SW 1271 (cell line): ENCODE measurements at places on chromosomes 2 and 18.
A peak's percentile ranks its signal among the peaks of the same experiment; 100 is the strongest.

DNA sequence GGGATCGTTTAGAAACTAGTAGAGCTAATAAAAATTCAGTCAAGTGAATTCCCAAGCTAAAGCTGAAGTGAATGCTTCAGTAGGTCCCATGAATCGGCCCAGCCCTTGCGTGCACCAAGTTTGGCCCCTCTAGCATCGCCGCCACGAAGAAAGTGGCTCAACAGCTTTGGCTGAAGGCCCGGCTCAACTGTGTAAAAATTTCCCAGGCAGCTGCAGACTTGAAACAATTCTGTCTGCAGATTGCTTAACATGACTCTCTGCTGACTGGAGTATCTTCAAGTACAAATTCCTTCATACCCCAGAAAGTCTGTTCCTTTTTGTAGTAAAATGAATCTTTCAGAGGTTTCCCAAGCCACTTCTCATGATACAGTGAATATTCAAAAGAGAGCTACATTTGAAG lies 32.7 kb downstream of the ALMS1 start:
- no peak for DNase-seq

DNA sequence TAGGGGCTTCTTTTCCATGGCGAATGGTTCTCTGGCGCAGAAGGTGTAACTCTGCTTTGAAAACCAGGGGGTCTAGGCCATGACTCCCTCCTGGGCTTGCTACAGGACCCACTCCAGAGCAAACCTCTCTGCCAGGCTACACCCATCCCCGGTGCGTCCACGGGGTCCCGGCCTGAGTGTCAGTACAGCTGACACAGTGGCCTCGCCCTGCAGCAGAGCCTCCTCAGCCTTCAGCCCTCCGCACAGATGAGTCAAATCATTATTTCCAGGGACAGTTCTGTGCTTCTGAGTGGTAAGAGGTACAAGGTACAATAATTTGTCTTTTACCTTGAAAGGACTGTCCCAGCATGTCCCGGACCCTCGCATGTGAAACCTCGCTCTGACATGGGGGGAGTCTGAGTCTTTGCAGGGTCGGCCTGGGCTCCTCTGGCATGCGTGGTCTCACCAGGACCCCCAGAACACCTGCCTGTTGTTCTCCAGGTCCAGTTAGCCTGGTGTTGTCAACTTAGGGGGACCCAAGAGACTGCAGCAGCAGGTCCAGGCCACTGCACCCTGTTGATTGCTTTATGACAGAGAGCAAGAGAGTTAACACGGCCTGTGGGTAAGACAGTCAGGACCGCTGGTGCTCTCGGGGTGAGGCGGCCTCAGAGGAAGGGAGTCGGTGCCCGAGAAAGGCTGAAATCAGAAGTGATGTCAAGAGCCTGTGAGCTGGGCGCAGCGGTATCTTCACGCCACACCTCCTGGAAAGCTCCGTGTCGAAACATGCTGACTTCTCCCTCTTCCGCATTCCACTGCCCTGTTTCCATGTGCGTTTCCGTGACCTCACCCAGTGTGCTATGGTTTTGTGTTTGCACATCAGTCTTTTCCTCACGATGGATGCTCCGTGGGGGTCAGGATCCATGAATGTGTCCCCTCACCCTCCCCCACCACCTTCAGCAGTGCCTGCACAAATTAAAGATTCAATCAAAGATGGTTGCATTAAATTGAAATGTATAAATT lies 340.1 kb downstream of the EIPR1 start:
- no peak for DNase-seq

GRCh38 chr2:64939332-64939917 lies 49.8 kb upstream of the SLC1A4 start:
- DNase-seq = no peak

DNA sequence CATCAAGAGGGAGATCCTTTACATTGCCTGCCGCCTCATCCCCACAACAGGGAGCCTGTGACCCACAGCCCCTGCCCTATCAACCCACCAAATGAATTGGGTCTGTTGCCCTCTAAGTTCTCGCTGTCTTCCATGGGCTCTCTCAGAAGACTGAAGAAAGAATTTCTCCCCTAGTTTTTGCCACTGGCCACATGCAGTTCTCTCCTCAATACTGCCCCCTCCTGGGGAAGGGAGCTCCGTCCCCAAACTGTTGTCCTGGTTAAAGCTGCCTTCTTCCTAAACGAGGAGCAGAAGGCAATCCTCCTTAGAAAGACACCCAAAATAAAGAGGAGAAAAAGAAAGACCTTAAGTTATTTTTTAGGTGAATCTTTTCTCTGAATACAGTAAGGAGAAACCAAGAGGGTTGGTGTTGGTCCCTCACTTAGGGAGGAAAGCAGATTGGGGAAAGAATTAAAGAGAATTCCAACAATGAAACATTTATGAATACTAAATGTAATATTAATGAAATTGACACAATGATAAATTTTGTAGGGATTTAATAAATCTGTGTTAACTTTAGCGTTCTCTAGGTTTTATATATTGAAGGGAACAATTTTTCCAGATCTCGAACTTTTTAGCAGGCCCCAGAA lies 31.1 kb upstream of the SATB2 start:
- DNase-seq = peak; percentile 10

- no peak for DNase-seq
Observed at GRCh38 chr2:173511357-173511756, 156.7 kb downstream of the CDCA7 start.

DNA sequence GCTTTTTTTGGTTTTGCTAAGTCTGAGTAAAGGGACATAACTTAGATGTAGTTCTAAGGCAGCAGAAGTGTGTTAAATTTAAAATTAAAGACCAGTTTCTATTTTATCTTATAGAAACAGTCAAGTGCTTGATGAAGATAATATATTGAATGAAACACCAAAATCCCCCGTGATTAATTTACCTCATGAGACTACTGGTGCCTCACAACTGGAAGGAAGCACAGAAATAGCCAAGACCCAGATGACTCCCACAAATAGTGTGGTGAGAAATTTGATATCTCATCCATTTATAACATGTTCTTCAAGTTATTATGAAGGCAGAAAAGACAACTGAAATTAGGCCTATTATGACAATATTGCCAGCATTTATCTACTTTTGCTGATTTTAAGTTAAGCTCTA lies 45.6 kb downstream of the APLF start:
- DNase-seq = no peak

- no peak for DNase-seq
Observed at GRCh38 chr2:152028182-152028862, 70.5 kb downstream of the CACNB4 start.

DNA sequence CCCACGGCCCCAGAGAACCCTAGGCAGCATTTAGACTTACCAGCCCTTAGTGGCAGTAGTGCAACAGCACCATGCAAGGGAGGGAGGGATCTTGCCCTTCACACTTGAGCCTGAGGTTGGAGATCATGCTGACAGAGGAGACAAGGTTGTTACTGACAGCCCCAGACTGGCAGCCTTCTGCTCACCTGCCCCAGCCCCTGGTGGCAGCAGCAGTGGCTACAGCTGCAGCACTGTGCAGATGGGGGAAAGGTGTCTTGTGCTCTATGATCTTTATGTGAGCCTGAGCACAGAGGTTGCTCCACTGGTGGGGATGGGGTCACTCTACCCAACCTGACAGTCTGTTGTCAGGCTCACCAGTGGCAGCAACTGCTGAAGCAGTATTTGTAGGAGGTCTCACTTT lies 501.2 kb upstream of the LRRTM4 start:
- DNase-seq = no peak

DNA sequence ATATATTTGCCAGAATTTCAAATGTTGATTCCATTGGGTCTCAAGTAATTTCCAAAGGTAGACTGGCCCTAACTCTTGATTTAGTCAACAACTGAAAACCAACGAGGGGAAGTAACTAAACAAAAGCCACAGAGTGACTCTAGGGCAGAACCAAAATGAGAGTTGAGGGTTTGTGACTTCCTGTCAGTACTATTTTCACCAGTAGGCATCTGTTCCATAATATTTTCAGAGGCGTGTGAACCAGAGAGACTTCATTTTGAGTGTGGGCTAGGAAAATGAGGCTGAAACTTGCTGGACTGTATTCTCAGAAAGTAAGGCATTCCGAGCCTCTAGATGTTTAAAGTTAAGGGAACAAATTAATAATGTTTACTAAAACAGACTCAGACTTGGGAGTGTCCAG lies 70.6 kb downstream of the GDF7 start:
- no peak for DNase-seq

DNA sequence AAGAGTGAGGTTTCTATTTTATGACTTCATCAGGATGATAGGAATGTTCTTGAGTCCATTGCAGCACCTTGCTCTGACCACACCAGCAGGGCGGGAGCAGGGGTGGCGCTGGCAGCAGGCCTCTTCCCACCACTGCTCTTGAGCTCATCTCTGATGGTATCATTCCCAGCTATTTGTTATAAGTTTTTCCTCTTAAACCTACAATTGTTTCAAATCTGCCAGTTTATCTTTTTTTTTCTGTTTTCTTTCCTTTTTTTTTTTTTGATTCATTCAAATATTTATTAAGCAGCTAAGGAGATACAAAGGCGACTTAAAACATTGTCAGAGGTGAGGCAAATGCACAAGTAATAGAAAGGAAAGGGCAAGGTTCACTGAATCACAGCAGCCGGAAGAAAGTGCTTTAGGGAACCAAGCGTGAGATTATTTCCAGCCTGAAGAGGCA lies 28.7 kb downstream of the NIFK start:
- no peak for DNase-seq

DNA sequence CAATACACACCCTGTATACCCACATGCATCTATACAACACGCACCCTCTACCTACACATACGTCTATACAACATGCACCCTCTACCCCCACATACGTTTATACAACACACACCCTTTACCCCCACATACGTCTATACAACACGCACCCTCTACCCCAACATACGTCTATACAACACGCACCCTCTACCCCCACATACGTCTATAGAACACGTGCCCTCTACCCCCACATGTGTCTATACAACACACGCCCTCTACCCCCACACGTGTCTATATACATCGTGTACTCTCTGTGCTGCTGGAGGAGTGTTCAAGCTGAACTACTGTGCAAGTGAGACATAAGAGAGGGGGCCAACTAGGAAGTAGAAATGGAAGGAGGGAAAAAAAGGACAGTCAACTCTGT lies 621.7 kb upstream of the HS6ST1 start:
- no peak for DNase-seq

DNA sequence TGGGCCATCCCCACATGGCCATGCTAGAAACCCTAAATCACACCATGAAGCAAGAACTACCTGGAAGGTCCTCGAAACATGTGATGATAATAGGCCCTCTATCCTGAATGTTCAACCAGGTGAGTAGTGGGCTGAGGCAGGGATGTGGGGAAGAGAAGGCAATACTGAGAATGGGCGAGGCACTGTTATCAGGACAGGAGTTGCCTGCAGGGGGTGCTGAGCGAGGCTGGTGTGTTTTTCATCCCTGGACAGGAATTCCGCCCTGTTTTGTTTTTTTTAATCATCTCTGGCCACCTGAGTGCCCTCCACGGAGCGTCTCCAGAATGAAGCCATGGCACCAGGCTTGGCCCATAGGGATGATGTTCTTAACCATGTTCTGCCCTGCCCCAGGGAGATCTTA lies 103.0 kb upstream of the SOX11 start:
- no peak for DNase-seq

- no peak for DNase-seq
Observed at GRCh38 chr2:217249121-217250012, 389.5 kb upstream of the TNP1 start.
